ENCODE measurements at places on chromosomes 4 and X.

GRCh38 chr4:139743027-139743426 lies 77.4 kb downstream of the MGST2 start:
- no peak for DNase-seq

DNA sequence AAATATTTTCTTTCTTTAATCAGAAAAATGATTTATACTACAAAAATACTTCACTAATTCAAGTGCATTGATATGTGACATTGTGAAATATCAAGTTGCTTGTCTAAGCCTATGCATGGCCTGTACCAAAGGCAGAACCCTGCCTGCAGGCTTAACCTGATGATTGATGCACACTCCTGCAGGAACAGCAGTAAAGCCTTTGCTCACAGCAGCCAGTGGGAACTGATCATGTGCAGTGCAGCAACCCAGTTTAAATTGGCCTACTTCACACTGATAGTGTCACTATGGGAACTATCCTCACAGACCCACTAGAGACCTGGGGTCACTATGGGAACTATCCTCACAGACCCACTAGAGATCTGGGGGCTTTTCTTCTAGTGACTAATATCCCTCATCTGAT lies 603.8 kb downstream of the RAPGEF2 start:
- no peak for DNase-seq

DNA sequence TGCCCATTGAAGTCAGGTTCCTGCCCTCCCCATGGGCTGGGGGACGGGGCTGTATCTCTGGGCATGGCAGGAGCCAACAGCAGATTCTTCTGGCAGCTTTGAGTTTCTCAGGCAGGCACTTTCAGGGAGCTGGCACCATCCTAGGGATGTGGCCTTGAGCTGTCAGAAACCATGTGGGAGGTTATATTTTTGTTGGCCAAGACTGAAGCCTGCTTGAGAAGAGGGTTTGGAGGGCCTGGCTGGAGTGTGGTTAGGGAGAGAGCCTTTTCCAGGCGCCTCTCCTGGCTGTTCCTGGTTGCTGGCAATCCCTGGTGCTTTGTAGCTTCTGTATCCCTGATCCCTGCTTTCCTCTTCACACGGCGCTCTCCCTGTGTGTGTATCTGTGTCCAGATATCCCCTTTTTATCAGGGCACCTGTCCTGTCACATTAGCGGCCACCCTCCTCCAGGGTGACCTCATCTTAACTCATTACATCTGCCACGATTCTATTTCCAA lies 30.6 kb upstream of the SORCS2 start:
- no peak for DNase-seq

DNA sequence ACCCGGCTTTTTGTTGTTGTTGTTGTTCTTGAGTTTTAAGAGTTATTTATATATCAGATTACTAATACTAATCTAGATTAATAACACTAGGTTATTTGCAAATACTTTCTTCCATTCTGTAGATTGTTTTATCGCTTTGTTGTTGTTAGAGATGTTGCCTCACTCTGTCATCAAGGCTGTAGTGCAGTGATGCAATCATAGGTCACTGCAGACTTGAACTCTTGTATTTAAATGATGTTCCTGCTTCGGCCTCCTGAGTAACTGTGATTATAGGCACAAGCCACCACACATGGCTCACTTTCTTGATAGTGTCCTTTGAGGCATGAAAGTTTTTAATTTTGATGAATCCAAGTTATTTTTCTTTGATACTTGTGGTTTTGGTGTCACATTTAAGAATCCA lies 129.0 kb downstream of the VSIG4 start:
- no peak for DNase-seq

- no peak for DNase-seq
These were observed at the start of gene SNCA for GRCh38 chr4:89836897-89837384. Gene SNCA (minus strand): TSS chr4:89837161. CDS start chr4:89835667, 1,494 bp downstream.

- DNase-seq = no peak
These were observed 1.3 kb downstream of the TMEM47 start for GRCh38 chrX:34655501-34656455.

DNA sequence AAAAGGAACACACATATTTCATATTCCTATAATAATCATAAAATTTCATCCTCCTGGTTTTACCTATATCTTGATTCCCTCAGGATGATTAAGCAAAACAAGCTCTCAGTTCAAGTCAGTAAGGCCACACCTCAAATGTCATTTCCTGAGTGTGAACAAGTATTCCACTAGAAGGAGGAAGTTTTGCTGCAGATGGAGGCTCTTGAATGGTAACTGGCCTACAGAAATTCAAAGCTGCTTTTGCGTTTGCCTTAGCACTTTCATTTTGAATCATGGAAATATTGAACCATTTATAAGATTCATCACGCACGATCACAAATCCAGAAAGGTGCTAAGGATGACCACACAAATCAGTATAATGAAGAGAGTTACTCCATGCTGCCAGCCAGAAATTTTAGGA lies 254.4 kb upstream of the CXXC4 start:
- no peak for DNase-seq

GRCh38 chr4:99403380-99404184 lies 31.6 kb downstream of the ADH7 start:
- DNase-seq = no peak

DNA sequence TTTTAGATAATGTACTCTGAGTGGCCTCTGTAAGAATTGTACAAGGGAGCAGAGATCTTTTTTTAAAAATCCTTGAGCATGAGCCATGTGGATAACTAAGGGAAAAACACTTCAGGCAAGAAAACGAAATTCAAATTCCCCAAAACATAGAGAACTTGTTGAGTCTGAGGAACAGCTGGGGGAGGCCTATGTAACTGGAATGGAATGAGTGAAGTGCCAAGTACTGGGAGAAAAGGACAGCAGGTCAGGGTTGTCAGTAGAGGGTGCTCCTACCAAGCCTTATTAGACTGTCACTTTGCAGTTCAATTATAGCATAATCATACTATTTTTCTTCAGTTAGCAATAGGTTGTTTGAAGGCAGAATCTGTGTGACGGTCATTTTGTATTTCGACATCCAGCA lies 135.1 kb downstream of the ARHGAP6 start:
- no peak for DNase-seq

DNA sequence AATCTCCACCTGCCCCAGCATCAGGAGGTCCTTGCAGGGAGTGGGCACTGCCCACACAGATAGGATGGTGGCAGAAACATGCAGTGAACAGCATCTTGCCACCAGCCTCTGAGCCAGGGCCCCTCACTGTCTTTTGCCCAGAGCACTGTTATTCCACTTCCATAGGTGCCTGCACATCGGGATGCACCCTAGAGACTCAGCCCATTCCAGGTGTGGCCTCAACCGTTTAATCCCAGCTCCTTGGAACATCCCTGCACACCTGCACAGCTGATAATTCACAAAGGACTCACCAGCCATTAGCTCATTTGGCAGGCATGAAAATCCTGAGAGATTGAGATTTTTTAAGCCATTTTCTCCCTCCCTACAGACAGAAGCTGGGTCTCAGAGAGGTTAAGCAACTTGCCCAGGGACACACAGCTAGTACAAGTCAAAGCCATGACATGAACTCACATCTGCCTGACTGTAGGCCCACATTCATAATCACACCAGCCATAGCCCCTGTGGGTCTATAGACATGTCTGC lies 116.3 kb downstream of the EFNB1 start:
- no peak for DNase-seq

GRCh38 chr4:15327311-15328298 lies 100.2 kb upstream of the C1QTNF7 start:
- no peak for DNase-seq

GRCh38 chr4:98275145-98275544 lies 14.0 kb downstream of the RAP1GDS1 start:
- no peak for DNase-seq

DNA sequence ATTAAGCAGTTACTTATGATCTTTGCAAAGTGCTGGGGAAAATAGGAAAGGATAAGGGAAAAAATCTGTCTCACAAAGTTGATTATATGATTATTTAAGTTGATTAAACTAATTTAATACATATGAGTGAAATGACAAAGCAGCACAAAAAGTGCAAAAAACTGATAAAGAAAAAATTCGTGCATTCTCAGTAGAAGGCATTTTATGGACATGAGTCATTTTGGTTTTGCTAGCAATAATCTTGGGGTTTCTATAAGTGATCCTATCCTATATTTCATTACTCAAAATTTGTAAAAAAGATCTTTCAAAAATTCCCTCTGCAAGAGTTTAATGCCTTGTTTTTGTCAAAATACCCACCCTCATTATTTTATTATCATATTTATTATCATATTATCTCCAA lies 224.2 kb upstream of the ANXA10 start:
- no peak for DNase-seq

DNA sequence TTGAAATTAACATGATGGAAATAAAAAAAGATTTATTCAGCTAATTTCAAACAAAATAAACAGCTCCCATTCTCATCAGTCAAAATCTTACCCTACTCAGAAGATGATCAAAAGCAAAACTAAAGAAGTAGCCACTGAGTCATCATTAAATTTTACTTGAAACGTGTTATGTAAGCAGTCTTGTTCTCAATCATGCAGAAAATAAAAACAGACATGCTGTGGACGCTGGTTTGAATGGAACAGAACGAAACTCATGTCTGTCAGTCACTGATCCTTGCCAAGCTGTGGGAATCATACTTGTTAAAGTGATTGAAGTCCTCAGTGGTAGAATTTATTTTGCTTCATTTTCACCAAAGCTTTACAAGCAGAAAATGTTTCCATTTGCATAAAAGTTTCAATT lies 77.2 kb upstream of the TLR3 start:
- no peak for DNase-seq

GRCh38 chr4:41541687-41542094 lies 3.7 kb downstream of the LIMCH1 start:
- no peak for DNase-seq

GRCh38 chrX:72176981-72177380 lies 4.6 kb upstream of the PIN4 start:
- no peak for DNase-seq

- DNase-seq = no peak
These were observed 32.4 kb downstream of the CASP3 start for GRCh38 chr4:184616633-184617551.

DNA sequence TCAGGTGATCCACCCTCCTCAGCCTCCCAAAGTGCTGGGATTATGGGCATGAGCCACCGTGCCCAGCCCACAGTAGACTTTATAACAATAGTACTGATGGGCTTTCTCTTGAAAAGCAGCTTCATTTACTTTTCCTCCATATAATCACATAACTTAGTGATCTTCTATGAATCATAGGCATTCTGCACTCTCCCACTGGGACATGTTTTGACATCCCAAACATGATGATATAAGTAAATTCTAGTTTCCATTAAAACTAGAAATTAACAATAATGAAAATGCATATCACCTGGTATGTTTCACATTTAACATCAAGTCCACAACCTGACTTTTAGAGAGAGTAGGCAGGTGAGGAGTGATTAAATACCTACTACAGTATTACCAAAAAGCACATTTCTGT lies 96.5 kb downstream of the CAMK2D start:
- no peak for DNase-seq

DNA sequence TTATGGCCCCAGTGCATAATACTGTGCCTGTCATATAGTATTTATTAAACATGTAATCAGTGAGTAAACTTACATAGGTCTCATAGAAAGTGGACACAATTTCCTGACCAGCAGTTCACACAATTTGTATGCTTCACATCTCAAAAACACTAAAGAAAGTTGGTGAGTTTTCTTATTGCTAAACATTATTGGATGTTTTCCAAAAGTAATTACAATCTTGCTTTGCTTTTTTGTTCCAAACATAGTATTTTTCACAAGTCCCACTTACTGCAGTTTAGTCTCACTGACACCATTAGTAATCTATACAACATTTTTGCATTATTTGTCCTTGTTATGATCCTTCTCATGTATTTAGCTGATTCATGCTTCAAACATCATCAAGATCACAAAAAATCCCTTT lies 132.5 kb downstream of the TBCK start:
- no peak for DNase-seq

- no peak for DNase-seq
These were observed 58.0 kb downstream of the VGLL1 start for GRCh38 chrX:136589966-136590365.

- no peak for DNase-seq
These were observed 70.8 kb upstream of the RAI2 start for GRCh38 chrX:17931855-17932254.

GRCh38 chrX:39414290-39414854 lies 613.1 kb downstream of the MID1IP1 start:
- DNase-seq = no peak

- no peak for DNase-seq
These were observed 263.2 kb downstream of the TECRL start for GRCh38 chr4:64146030-64146429.

DNA sequence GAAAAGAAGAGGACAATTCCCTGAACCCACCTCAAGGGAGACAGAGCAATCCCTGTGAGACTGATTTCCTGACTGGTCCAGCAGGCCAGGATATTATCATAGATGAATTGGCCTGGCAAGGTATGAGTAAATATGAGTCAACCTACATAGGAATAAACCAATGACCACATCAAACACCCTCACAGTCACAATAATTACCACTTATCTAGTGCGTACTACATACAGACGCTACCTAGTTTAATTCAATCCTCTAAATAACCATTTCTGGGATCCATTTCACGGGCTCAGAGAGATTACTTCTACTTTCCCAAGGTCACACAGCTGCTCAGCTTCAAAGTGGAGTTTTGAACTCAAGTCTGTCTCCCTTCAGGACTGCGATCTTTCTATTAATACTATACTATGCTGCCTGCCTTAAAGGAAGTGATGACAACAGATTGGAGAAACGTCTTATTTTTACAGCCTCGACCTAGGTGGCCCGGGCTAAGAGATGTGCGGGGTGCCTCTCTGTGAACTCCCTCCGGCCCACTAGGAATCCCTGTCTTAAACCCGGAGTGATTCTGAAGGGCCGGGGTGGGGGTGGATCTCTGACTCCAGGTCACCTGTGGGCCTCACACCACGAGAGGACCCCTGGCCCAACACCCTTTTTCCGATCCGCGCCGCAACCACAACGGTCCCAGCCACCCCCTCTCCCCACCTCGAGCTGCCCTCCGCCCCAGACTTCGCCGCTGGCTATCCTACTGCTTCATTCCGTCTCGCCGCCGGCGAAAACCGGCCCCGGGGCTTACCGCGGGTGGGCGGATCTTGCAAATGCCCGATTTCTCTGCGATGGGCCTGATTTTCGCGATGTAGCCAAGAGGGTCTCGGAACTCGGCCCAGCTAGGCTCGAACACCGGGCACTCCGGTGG lies 800 bp downstream of the KDM5C start:
- peak; percentile 10 for DNase-seq

DNA sequence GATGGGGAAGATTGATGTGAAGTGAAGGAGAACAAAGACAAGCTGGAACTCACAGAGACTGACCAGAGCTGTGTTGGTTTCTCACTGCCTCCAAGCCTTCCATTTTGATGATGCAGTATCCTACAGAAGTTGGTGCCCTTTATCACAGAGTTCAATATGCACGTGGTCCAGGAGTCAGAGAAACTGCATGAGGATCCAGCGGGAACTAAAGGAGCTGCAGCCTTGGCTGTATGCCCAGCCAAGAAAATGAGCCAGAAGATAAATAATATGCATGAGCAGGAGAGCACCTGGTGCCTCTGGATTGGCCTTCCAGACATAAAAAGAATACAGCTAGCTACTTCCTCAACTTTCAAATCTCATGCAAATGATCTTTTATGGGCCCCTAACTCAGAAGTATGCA lies 44.3 kb upstream of the DCLK2 start:
- no peak for DNase-seq

- DNase-seq = no peak
These were observed 100.5 kb upstream of the AADAT start for GRCh38 chr4:170190265-170190664.
